Stimulated activated CD4-positive, alpha-beta T cell treated with anti-CD3 and anti-CD28 coated beads, Interleukin-1b, Interleukin-23, amount 100 ng/mL, for 1 hour (primary cell): ENCODE measurements at places on chromosomes 12 and 14.

DNA sequence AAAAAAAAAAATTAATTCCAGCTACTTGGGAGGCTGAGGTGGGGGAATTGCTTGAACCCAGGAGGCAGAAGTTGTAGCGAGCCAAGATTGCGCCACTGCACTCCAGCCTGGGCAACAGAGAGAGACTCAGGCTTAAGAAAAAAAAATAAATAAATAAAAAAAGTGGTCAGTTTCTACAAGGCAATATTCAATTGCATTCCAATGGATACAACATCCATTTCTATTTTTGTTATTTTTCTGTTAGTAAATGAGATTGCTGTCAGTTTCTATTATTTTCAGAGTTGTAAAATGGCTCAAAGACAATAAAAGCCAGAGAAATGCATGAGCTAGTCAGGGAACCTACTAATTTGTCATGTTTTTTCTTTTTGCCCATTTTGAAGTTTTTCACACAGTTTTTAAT is 119.2 kb downstream of the PDE3A start:
- DNase-seq, result no peak

- DNase-seq, result no peak
These were observed 132.5 kb downstream of the FOXN3 start for GRCh38 chr14:89284333-89285058.

- no peak for DNase-seq
These were observed 56.9 kb downstream of the ADGRD1 start for GRCh38 chr12:131010396-131011131.

- no peak for DNase-seq
These were observed 161.6 kb downstream of the PLCZ1 start for GRCh38 chr12:18576104-18576626.

DNA sequence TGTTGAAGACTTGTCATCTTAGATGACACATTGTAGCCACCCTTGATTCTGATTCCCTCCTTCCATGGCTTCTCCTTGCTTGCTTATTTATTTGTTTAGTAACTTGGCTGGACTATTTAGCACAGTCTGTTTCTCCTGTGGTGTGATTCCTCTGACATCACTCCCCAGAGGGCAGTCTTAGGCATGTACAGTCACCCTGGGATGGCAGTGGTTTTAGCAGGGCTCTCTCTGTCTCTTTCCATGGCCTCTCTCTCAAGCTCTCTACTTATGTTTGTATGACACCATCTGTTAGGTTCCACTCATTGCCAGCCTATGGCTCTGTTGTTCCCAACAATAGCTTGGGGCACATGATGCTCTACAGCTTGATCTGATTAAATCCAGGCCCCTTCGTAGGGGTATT is 158.3 kb downstream of the ADGRD1 start:
- no peak for DNase-seq

- no peak for DNase-seq
These were observed 13.6 kb upstream of the MLXIP start for GRCh38 chr12:122064780-122065588.

- DNase-seq, result peak; percentile 57
These were observed 29.1 kb downstream of the SH2B3 start for GRCh38 chr12:111434680-111435338.

DNA sequence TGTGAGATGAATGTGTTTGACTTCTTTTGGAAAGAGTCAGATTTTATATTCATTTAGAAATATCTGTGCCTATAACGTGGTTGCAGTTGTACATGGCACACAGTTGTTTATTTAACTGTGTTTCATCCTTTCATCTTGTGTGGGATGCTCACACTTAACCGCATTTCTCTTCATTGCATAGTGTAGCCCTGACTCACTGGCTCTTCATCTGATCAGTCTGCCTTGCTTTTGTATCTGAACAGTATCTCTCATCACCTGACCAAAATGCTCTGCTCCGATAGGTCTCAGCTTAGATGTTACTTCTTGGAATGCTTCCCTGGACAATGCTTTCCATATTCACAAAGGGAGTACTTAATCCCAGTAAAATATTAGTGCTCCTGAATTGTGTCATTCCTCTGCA is 83.4 kb downstream of the PDE3A start:
- no peak for DNase-seq

DNA sequence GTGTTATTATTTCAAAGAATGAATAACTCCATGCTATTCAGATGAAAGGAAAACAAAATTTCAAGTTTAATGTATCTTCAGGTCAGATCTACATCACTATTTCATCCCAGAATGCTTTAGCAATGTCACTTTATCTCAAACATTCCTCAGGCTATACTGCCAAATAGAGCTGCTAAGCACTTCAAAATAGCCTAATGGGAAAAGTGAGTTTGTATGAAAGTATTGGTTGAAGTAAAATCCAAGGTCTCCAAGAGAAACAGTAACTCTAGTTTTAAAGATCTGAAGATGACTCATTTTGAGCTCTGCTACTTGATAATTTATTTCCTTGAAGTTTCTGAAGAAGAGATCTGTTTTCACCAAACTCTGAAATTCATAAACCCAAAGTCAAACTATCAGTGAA is 466.2 kb upstream of the FOXG1 start:
- no peak for DNase-seq

- DNase-seq, result peak; percentile 44
These were observed at the start of gene RNF212B for GRCh38 chr14:23237772-23238594. RNF212B (plus strand) TSS chr14:23237936; CDS start chr14:23240346, 2,410 bp downstream.

GRCh38 chr12:113783811-113784210 is 182.3 kb downstream of the RBM19 start:
- no peak for DNase-seq

- DNase-seq, result no peak
These were observed 25.3 kb downstream of the PAPLN start for GRCh38 chr14:73262427-73263183.

- DNase-seq, result no peak
These were observed 89.8 kb upstream of the DNM1L start for GRCh38 chr12:32589165-32589865.

DNA sequence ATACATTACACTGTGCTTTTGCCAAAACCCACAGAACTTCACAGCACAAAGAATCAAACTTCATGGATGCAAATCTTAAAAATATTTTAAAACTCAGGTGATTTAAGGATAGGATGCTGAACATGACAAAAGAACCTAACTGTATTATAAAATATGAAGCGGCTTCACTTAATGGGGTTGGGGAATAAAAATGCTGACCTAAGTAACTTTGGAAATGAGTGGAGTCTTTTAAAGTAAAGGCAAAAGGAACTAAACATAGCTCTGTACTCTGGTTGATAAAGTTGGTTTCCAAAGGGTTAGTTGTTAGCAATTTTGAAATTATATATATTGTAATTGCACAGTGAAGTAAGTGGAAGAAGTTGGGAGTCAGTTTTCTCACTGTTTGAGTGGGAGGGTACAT is 111.5 kb upstream of the SYT1 start:
- no peak for DNase-seq

DNA sequence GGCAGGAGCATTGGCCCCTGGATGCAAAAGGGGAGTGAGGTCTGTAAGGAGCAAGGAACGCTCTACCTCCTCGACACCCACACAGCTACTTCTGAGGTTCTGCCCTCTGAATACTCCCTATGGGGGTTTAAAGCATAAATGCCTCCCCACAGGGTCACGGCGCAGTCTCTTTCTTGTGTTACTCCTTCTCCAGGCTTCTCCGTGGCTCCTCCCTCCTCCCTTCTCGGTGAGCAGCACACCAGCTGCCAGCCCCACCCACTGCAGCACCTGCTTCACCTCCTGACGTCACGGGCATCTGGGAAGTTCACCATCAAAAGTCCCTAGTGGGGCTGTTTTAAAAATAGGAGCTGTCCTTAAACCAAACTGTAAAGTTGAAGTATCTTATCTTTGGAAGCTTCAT is 67.3 kb downstream of the SPTB start:
- no peak for DNase-seq

GRCh38 chr12:5051334-5051733 is 7.7 kb downstream of the KCNA5 start:
- DNase-seq, result no peak
